Heart right ventricle (tissue), 16 donors: ENCODE measurements at places on chromosomes 3 and 15. TPM values are rescaled to one million over a fixed set of nuclear protein-coding genes. Genes with fewer than 3 reads are reported as not detected.

GRCh38 chr15:25670025-25670554, 193.0 kb downstream of the ATP10A start:
- peak; percentile 78 for DNase-seq

DNA sequence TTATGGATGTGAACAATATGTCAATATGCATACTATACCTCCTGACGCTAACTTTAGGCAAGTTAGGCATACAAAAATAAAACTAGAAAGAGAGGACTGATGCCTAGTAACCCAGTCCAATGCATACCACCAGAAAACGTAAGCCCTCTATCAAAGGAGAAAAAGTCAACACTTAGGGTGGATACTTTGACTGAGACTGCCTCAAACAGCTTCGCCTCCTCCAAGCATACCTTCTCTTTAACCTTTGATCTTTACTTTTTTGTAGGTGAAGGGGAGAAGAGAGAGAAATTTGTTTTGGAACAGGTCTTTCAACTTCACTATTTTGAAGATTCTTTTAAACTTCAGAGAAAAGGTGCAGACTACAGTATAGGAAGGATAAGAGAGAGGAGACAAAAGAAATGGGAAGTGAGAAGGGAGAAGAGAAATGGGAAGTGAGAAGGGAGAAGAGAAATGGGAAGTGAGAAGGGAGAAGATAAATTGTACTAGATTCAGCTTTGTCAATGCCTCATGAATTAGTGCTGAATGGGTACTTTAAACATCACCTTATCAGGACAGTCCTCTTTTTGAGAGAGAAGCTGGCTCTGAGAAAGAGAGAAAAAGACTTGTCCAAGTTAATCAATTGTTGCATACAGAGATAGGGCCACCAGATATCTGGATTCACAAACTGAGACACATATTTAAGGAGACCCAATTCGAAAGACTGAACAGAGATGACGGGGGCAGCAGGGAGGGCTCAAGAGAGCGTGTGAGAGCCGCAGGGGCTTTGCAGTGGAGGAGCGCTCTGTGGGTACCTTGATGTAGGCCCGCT, 1.0 kb downstream of the P3H2 start:
- no peak for DNase-seq

DNA sequence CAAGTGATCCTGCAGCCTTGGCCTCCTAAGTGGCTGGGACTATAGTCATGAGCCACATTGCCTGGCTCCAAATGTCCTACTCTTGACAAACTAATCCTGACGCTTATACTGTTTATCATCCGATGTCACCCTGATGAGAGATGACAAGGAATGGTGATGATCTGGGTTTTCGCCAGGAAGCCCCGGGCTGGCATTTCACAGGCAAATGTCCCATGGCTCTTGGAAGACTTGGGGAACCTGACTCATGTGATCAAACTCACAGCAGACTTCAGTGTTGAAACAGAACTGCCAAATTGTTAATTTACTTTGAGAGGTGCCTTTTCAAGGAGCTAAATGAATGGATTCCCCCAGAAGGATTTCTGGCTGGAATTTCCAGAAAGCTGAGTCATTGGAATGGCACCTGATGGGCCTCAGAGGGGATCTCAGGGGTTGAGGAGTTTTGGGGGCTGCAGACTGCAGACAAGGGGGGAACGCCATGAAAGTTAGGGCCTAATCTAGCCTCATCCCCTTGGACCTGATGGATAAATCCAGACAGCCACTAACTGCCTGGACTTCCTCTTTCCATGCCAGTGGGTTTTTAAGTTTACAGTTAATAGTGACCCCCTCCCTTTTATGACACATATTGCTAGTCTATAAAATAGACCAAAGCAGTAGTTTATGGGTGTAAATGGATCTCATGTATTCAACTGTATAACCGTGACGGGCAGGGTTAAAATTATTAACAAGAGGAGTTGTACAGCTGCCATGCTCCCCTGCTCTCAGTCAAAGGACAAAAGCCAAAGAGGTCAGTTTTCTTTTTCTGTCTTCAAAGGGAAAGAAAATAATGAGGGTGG, 146.6 kb downstream of the CHSY1 start:
- DNase-seq: no peak

DNA sequence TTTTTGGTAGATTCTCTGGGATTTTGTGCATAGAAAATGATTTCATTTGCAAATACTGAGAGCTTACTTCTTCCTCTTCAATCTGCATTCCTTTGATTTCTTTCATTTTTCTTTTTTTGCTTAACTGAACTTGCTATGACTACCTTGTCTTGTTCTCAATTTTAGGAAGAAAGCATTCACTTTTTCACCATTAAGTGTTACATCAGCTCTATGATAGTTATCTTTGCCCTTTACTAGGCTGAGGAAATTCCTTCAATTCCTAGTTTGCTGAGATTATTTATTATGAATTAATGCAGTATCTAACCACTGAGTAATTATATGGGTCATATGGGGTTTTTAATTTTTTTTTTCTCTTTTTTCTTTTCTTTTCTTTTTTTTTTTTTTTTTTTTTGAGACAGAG, 172.8 kb downstream of the PEAK1 start:
- DNase-seq: no peak

DNA sequence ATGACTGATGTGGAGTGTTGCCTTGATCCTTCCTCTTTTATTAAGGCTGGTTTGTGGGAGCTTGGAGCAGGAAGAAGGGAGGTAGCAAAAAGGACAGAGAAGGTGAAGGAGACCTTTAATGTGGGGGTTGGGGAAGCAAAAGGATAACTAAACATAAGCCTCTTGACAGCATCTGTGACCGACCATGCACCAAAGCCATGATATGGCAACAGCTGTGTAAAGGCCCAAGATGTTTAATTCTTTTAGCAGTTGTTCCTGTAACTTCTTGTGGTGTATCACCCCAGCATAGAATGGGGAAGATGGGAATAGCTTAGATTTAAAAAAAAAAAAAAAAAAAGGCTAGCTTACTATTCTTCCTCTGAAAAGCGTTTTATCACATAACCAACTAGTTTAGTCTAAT, 194.7 kb downstream of the KLHL25 start:
- no peak for DNase-seq

DNA sequence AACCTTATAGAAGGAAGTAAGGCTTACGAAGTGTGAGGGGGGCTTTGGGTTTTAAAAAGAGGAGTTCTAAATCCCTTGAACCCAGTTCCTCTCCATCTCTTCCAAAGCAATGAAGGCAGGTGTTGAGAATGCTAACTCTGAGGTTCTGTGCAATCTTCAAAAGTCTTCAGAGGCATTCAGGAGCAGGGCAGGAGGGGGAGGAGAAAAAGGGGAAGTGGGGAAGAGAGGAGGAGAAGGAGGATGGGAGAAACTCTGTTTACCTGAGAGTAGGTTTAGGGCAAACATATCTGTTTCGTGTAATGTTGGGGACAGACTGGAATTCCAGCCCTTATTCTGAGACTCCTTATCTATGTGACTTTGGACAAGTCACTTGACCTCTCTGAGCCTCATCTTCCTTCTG, 36.9 kb downstream of the FAM3D start:
- DNase-seq: no peak

GRCh38 chr15:22978691-22979237, 1.4 kb downstream of the CYFIP1 start:
- no peak for DNase-seq

DNA sequence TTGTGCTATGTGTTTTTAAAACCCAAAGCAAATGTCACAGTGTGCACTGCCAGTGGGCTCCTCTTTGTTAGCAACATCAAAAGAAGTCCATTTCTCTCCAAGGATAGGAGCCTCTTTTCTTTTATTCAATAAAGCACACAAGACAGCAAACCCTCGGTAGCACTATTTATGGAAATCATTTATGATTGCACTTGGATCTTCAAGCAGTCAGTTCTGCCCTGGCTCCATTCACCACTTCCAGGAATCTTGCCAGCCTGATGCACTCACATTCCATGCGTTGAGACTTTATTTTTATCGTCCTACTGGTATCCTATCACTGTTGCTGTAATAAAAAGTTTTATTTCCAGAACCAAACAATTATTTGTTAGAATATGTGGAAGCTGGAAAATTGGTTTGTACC, 412.1 kb downstream of the TBL1XR1 start:
- DNase-seq: no peak

Gene SNURF
- total RNA-seq: 49.5 TPM

Gene VWA5B2
- not detected for total RNA-seq

Gene FETUB
- not detected for total RNA-seq
